Bronchial smooth muscle cell (primary cell): ENCODE measurements at places on chromosomes 7 and 10. TPM values are rescaled to one million over a fixed set of nuclear protein-coding genes. Genes with fewer than 3 reads are reported as not detected.

The ABCB1 gene
- 3.8 and 24.0 TPM in 2 replicates for total RNA-seq

The ACBD7 gene
- 0.43 and 0.79 TPM in 2 replicates for total RNA-seq

The FASTK gene
- 55.0 and 57.5 TPM in 2 replicates for total RNA-seq

The ADGRA1 gene
- total RNA-seq = not detected in 2 replicates

The SEC31B gene
- 3.3 and 3.9 TPM in 2 replicates for total RNA-seq

The ADCYAP1R1 gene
- total RNA-seq = not detected in 2 replicates

The AQP1 gene
- total RNA-seq = 1.4 and 1.7 TPM in 2 replicates

The INMT gene
- total RNA-seq = 14.3 and 17.0 TPM in 2 replicates

The DOCK1 gene
- 97.9 and 121 TPM in 2 replicates for total RNA-seq

The MLXIPL gene
- total RNA-seq = 0.09 and 0.16 TPM in 2 replicates

The MCM10 gene
- total RNA-seq = 0.34 and 1.3 TPM in 2 replicates

The ZNF503 gene
- total RNA-seq = 6.7 and 16.4 TPM in 2 replicates

The BMS1 gene
- 11.5 and 14.0 TPM in 2 replicates for total RNA-seq

The TAS2R41 gene
- total RNA-seq = not detected in 2 replicates

The CLDN3 gene
- under 0.01 TPM in 1 of 2 replicates, not detected in the other for total RNA-seq

The FGFBP3 gene
- total RNA-seq = 0.17 and 0.47 TPM in 2 replicates

The CLDN4 gene
- 0.32 and 0.43 TPM in 2 replicates for total RNA-seq

The GATAD1 gene
- total RNA-seq = 13.7 and 23.0 TPM in 2 replicates

The GJD4 gene
- total RNA-seq = not detected in 2 replicates

The SPDYE2 gene
- not detected in 2 replicates for total RNA-seq

The DNAJC12 gene
- total RNA-seq = 1.4 and 2.3 TPM in 2 replicates

The OR2A42 gene
- total RNA-seq = under 0.01 TPM in 1 of 2 replicates, not detected in the other

The LIPF gene
- not detected in 2 replicates for total RNA-seq

The MYO3A gene
- not detected in 2 replicates for total RNA-seq

The ZPBP gene
- total RNA-seq = not detected in 2 replicates

The ABCC2 gene
- 0.47 and 0.60 TPM in 2 replicates for total RNA-seq

The EPHA1 gene
- 0.09 and 0.16 TPM in 2 replicates for total RNA-seq

The GBX1 gene
- total RNA-seq = not detected in 2 replicates

The BAMBI gene
- 0.32 and 0.77 TPM in 2 replicates for total RNA-seq

The NEURL1 gene
- total RNA-seq = 0.16 and 0.17 TPM in 2 replicates

The BHLHA15 gene
- 0.16 TPM in 1 of 2 replicates, not detected in the other for total RNA-seq

The BRAF gene
- total RNA-seq = 13.1 and 18.3 TPM in 2 replicates

The MICALL2 gene
- total RNA-seq = 17.2 and 18.1 TPM in 2 replicates

The HOXA7 gene
- under 0.01 TPM in 1 of 2 replicates, not detected in the other for total RNA-seq

The CHCHD3 gene
- total RNA-seq = 56.2 and 66.8 TPM in 2 replicates

The WASHC2C gene
- total RNA-seq = 61.3 and 67.8 TPM in 2 replicates

The LFNG gene
- total RNA-seq = 1.4 and 1.6 TPM in 2 replicates

The PRR15 gene
- total RNA-seq = 0.16 TPM in 1 of 2 replicates, not detected in the other

The CREB5 gene
- 2.7 and 15.9 TPM in 2 replicates for total RNA-seq

The MAPK8 gene
- total RNA-seq = 19.4 and 24.0 TPM in 2 replicates

The ATRNL1 gene
- 0.16 and 0.69 TPM in 2 replicates for total RNA-seq

The SFTPA2 gene
- total RNA-seq = not detected in 2 replicates

The ZNF365 gene
- 0.94 and 2.8 TPM in 2 replicates for total RNA-seq
